ENCODE measurements at places on chromosomes 7 and 10. TPM values are rescaled to one million over a fixed set of nuclear protein-coding genes. Genes with fewer than 3 reads are reported as not detected.
A peak's percentile ranks its signal among the peaks of the same experiment; 100 is the strongest.

GRCh38 chr7:114901771-114902170 is 20.1 kb upstream of the MDFIC start:
- H3K27ac ChIP-seq, result peak overlapping the region; percentile 53
- no peaks in the 10 kb centered on the region for H3K27me3 ChIP-seq
- no peak overlapping the region for H3K4me3 ChIP-seq
- H3K4me1 ChIP-seq, result peaks cover 25% of the 10 kb centered on the region

DNA sequence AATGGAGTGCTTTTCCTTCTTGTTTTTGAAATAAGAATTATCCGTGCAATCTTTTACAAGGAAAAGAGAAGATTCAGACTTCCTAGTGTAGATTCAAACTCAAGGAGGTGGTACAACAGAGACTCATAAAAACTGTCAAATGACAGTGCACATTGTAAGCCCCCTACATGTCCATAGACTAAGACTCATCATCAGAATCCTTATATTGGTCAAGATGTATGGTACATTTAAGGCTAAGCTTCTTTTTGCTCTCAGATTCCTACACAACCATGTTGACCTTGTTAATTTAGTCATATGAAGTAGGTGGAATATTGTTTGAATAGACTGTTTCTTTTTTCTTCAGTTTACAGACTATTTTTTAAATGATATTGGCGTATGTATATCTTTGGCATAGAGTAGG is 11.6 kb downstream of the CD36 start:
- H3K4me3 ChIP-seq, result no peak overlapping the region
- DNase-seq, result no peak
- H3K36me3 ChIP-seq, result no peaks in the 10 kb centered on the region
- no peaks in the 10 kb centered on the region for H3K27me3 ChIP-seq

DNA sequence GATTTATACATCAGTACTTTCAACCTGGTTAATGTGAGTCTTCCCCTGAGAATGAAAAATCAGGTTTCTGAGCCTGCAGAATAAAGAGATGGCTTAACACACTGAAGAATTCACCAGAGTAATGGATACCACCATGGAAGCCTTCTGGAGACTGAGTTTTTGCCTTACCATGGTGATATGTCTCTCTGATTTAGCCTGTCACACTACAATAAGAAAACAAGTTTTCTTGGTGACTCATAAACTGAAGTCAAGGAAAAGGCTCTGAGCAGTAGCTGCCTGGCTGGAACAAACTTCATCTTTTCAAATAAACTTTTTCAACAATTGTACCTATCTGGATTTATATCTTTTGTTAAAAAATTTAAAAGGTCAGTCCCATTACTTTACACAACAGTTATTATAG is 229.0 kb downstream of the PRPF18 start:
- no peak for DNase-seq
- 0 out of 2 replicates have a peak, but pooled peaks cover 3% of the 10 kb centered on the region for H3K27me3 ChIP-seq
- no peaks in the 10 kb centered on the region for H3K4me1 ChIP-seq
- H3K4me3 ChIP-seq, result no peak overlapping the region
- H3K36me3 ChIP-seq, result no peaks in the 10 kb centered on the region
- H3K27ac ChIP-seq, result no peak overlapping the region

GRCh38 chr7:17633067-17633466 is 307.2 kb downstream of the SNX13 start:
- no peak overlapping the region for H3K4me3 ChIP-seq
- H3K27me3 ChIP-seq, result no peaks in the 10 kb centered on the region
- H3K27ac ChIP-seq, result no peak overlapping the region
- H3K36me3 ChIP-seq, result no peaks in the 10 kb centered on the region
- peaks cover 3% of the 10 kb centered on the region for H3K4me1 ChIP-seq

- no peaks in the 10 kb centered on the region for H3K36me3 ChIP-seq
- H3K27me3 ChIP-seq, result no peaks in the 10 kb centered on the region
- DNase-seq, result no peak
- H3K4me1 ChIP-seq, result peaks cover 5% of the 10 kb centered on the region
Observed at GRCh38 chr10:71750124-71750841, 23.0 kb downstream of the VSIR start.

GRCh38 chr7:13894377-13894776 is 95.1 kb downstream of the ETV1 start:
- H3K4me1 ChIP-seq, result no peaks in the 10 kb centered on the region
- no peak for DNase-seq
- H3K36me3 ChIP-seq, result no peaks in the 10 kb centered on the region
- H3K27ac ChIP-seq, result no peak overlapping the region
- no peaks in the 10 kb centered on the region for H3K27me3 ChIP-seq
- no peak overlapping the region for H3K4me3 ChIP-seq

DNA sequence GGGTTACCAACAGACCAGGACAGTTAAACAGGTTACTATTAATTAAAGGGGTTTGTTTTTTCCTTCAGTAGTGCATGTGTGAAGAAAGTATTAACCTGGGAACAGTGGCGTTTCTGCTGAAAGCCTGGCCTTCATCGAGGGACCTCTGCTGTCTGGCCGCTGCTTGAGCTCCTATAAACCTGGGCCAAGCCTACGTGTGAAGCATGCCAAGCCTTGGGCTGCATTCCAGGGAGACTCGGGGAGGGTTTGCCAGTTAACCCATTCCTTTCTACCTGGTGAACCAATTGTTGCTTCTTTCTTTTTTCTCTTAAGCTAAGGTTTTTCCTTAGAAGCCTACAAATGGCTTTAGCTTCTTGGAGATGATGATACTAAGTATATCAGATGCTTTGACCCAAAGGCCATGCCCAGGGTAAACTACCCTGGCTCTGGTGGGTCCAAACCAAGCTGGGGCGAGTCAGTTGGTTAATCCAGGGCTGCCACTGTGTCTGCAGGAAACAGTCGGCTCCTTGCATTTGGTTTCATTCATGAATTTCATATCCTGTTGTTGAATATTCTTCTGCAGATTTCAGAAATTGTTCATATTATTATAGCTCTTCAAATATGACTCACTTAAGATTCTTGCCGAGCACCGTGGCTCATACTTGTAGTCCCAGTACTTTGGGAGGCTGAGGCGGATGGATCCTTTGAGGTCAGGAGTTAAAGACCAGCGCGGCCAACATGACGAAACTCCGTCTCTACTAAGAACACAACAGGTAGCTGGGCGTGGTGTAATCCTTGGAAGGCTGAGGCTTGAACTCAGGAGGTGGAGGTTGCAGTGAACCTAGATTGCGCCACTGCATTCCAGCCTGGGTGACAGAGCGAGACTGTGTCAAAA is 23.8 kb downstream of the PFKP start:
- H3K27me3 ChIP-seq, result no peaks in the 10 kb centered on the region
- peaks cover 10% of the 10 kb centered on the region for H3K36me3 ChIP-seq
- DNase-seq, result peak; percentile 91
- H3K4me3 ChIP-seq, result peak overlapping the region; percentile 8
- peaks cover 73% of the 10 kb centered on the region for H3K4me1 ChIP-seq
- peak overlapping the region; percentile 93 for H3K27ac ChIP-seq

- no peaks in the 10 kb centered on the region for H3K27me3 ChIP-seq
- H3K27ac ChIP-seq, result no peak overlapping the region
- H3K4me3 ChIP-seq, result no peak overlapping the region
- DNase-seq, result no peak
- no peaks in the 10 kb centered on the region for H3K36me3 ChIP-seq
- H3K4me1 ChIP-seq, result peaks cover 34% of the 10 kb centered on the region
Observed at GRCh38 chr10:34748767-34749166, 66.3 kb downstream of the PARD3 start.

DNA sequence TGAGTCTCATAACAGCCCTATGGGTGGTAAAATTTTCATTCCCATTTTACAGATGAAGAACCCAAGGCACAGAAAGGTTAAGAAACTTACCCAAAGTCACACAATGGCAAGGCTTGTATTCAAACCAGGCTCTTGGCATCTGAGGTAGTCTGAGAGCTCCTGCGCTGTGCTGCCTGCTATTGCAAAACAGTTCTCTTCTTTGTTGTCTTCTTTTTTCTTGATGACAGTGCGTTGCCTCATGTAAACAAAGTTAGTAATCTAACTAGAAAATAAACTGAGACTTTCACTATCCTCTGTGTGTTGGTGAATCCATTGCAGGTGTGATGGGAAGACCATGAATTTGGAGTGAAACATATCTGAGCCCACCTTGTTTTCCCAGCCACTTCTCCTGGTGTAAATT is 240.8 kb downstream of the PTEN start:
- H3K27ac ChIP-seq, result no peak overlapping the region
- no peak overlapping the region for H3K4me3 ChIP-seq
- H3K36me3 ChIP-seq, result no peaks in the 10 kb centered on the region
- H3K27me3 ChIP-seq, result no peaks in the 10 kb centered on the region
- DNase-seq, result no peak

GRCh38 chr7:68691261-68692216 is 906.7 kb upstream of the AUTS2 start:
- no peaks in the 10 kb centered on the region for H3K36me3 ChIP-seq
- H3K27ac ChIP-seq, result no peak overlapping the region
- no peak overlapping the region for H3K4me3 ChIP-seq
- no peaks in the 10 kb centered on the region for H3K4me1 ChIP-seq
- H3K27me3 ChIP-seq, result no peaks in the 10 kb centered on the region

- DNase-seq, result no peak
- no peak overlapping the region for H3K4me3 ChIP-seq
- no peaks in the 10 kb centered on the region for H3K36me3 ChIP-seq
- no peaks in the 10 kb centered on the region for H3K4me1 ChIP-seq
- no peak overlapping the region for H3K27ac ChIP-seq
Observed at GRCh38 chr10:123550675-123551096, 115.5 kb upstream of the GPR26 start.

DNA sequence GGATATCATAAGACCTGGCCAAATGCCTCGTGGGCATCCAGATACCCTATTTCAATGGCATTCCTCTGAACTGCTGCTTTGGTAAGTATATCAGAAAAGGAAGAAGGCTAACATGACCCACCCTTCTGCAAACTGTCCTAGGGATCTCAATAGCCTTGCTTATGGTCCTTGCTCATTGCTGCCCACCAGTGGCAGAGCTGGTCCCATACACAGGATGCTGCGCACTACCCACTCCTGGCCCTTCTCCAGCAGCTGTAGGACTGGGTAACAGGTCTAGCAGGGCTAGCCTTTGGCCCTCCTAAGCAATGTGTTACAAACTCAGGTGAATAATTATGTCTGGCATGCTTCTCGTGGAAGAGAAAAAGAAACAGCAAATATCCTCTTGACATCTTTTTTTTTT is 72.5 kb downstream of the C10orf90 start:
- no peaks in the 10 kb centered on the region for H3K36me3 ChIP-seq
- H3K4me1 ChIP-seq, result no peaks in the 10 kb centered on the region
- H3K27ac ChIP-seq, result no peak overlapping the region
- no peak overlapping the region for H3K4me3 ChIP-seq
- peaks cover 53% of the 10 kb centered on the region for H3K27me3 ChIP-seq
- peak; percentile 38 for DNase-seq

GRCh38 chr7:105584165-105584564 is 2.9 kb upstream of the EFCAB10 start:
- no peak overlapping the region for H3K4me3 ChIP-seq
- DNase-seq, result no peak
- no peaks in the 10 kb centered on the region for H3K27me3 ChIP-seq
- H3K27ac ChIP-seq, result no peak overlapping the region
- H3K36me3 ChIP-seq, result no peaks in the 10 kb centered on the region

- H3K36me3 ChIP-seq, result no peaks in the 10 kb centered on the region
- no peak for DNase-seq
- H3K4me1 ChIP-seq, result peaks cover 30% of the 10 kb centered on the region
- H3K27ac ChIP-seq, result peak overlapping the region; percentile 57
Observed at GRCh38 chr10:90051474-90051873, 350.1 kb downstream of the KIF20B start.

- no peak overlapping the region for H3K27ac ChIP-seq
- no peaks in the 10 kb centered on the region for H3K4me1 ChIP-seq
- H3K27me3 ChIP-seq, result no peaks in the 10 kb centered on the region
- DNase-seq, result no peak
Observed at GRCh38 chr7:1967512-1968396, 265.0 kb downstream of the MAD1L1 start.

DNA sequence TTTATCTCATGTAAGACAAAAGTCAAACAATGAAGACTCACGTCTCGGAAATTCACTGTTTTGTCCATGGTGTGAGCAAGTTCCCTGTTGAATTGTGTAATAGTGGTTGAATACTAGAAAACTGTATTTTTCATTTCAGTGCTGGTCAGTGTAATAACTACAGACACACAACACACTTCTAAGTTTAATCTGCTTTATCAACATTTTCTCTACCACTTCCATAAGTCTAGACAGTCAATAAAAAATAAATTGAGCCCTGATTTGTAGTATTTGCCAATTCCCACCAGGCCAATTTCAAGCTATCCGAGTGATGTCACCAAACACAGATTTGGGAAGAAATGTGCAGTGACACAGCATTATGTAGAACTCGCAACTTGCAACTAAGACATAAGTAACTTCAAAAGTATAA is 81.9 kb downstream of the GPR141 start:
- no peaks in the 10 kb centered on the region for H3K4me1 ChIP-seq
- H3K36me3 ChIP-seq, result no peaks in the 10 kb centered on the region
- H3K27ac ChIP-seq, result no peak overlapping the region
- H3K4me3 ChIP-seq, result no peak overlapping the region
- no peaks in the 10 kb centered on the region for H3K27me3 ChIP-seq
- no peak for DNase-seq

The NOS3 gene
- 35.8 TPM for total RNA-seq

The ZNF487 gene
- total RNA-seq, result 4.0 TPM

The PLAU gene
- total RNA-seq, result 60.3 TPM

The AZGP1 gene
- total RNA-seq, result 1.1 TPM

The ZNF503 gene
- 30.4 TPM for total RNA-seq
